Body of pancreas (tissue), 4 donors: ENCODE measurements at places on chromosomes 12 and 14. TPM values are rescaled to one million over a fixed set of nuclear protein-coding genes. Genes with fewer than 3 reads are reported as not detected.

GRCh38 chr14:103507751-103508150 lies 14.9 kb downstream of the CKB start:
- H3K4me3 ChIP-seq: no peak overlapping the region
- no peak for DNase-seq
- H3K27me3 ChIP-seq: no peaks in the 10 kb centered on the region
- no peaks in the 10 kb centered on the region for H3K36me3 ChIP-seq
- peaks cover 6% of the 10 kb centered on the region for H3K4me1 ChIP-seq

HOXC13 gene
- total RNA-seq: not detected

OR11G2 gene
- total RNA-seq: not detected

RHNO1 gene
- total RNA-seq: 10.9 TPM

GRCh38 chr12:110170535-110171185 lies 46.5 kb downstream of the IFT81 start:
- H3K27ac ChIP-seq: no peak overlapping the region
- no peaks in the 10 kb centered on the region for H3K27me3 ChIP-seq
- H3K36me3 ChIP-seq: no peaks in the 10 kb centered on the region
- no peak overlapping the region for H3K4me3 ChIP-seq

GRCh38 chr12:11765817-11766794 lies 116.6 kb downstream of the ETV6 start:
- H3K36me3 ChIP-seq: no peaks in the 10 kb centered on the region
- H3K4me1 ChIP-seq: peaks cover 61% of the 10 kb centered on the region
- DNase-seq: peak; percentile 42

GRCh38 chr12:45381351-45381750 lies 165.5 kb downstream of the ANO6 start:
- no peaks in the 10 kb centered on the region for H3K27me3 ChIP-seq
- H3K4me1 ChIP-seq: peaks cover 2% of the 10 kb centered on the region
- no peaks in the 10 kb centered on the region for H3K36me3 ChIP-seq
- H3K27ac ChIP-seq: no peak overlapping the region

GRCh38 chr12:123488539-123489230 lies 30.7 kb downstream of the SNRNP35 start:
- H3K27ac ChIP-seq: no peak overlapping the region
- no peaks in the 10 kb centered on the region for H3K27me3 ChIP-seq
- DNase-seq: no peak
- no peaks in the 10 kb centered on the region for H3K4me1 ChIP-seq
- no peaks in the 10 kb centered on the region for H3K36me3 ChIP-seq

C12orf76 gene
- total RNA-seq: 2.0 TPM

DYNLL1 gene
- total RNA-seq: 143 TPM

DNA sequence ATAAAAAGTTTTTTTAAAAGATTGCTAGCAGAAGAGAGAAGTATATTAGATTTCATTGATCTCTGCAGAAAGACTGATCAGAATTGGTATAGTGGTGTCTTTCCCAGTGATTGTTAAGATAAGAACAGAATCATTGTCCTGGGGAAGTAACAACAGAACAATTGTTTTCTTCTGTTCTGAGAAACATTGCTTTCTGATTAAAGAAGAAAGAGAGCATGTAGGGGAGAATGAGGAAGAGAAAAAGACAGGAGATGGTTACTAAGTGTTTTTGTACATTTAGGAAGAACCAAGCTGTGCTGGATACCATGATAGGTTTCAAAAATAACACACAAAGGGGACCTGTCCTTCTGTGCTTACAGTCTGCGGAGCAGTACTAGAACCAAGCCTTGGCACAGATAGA lies 5.0 kb downstream of the USP30 start:
- H3K4me1 ChIP-seq: peaks cover 17% of the 10 kb centered on the region
- no peaks in the 10 kb centered on the region for H3K27me3 ChIP-seq
- DNase-seq: no peak
- H3K27ac ChIP-seq: no peak overlapping the region

- H3K4me1 ChIP-seq: no peaks in the 10 kb centered on the region
- H3K27me3 ChIP-seq: no peaks in the 10 kb centered on the region
- H3K4me3 ChIP-seq: no peak overlapping the region
- no peak for DNase-seq
- H3K27ac ChIP-seq: no peak overlapping the region
Observed at GRCh38 chr12:91070936-91071335, 13.1 kb upstream of the KERA start.

DNA sequence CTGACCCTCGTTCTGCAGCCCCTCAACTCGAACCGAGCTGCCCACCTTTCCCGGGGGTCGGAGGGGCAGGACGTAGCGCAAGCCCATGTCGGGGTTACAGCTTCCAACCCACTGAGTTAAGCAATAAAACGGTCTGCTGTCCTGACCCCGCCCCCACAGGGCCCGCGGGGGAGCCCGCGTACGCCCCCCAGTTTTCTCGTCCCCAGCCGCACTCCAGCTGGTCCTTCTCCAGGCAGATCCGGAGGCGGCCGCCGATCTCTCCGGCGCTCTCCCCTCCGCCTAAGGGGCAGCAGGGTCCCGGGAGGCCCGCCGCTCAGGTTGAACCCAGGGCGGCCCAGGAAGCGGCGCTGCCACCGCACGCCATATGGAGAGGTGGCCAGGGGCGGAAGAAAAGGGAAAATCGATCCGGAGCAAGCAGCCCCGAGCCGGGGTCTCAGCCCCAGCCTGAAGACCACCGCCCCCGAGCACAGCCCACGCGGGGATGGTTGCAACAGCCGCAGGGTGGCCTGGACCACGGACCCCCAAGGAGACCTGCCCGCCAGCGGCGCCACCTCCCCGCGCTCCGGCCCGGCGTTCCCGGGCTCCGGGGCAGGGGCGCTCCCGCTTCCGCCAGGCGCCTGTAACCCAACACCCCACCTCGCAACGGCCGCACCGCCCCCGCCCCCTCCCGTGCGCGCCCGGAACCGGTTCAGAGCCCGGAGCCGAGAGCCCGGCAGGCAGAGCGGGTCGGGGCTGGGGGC lies 760 bp downstream of the ACTN1 start:
- peak overlapping the region; percentile 91 for H3K27ac ChIP-seq
- no peaks in the 10 kb centered on the region for H3K36me3 ChIP-seq
- H3K27me3 ChIP-seq: no peaks in the 10 kb centered on the region
- DNase-seq: peak; percentile 82
- peak overlapping the region; percentile 92 for H3K4me3 ChIP-seq

- H3K27ac ChIP-seq: no peak overlapping the region
- H3K36me3 ChIP-seq: no peaks in the 10 kb centered on the region
- no peaks in the 10 kb centered on the region for H3K4me1 ChIP-seq
- H3K4me3 ChIP-seq: no peak overlapping the region
Observed at GRCh38 chr12:102350070-102350469, 130.3 kb downstream of the IGF1 start.

CISTR gene
- not detected for total RNA-seq

DNA sequence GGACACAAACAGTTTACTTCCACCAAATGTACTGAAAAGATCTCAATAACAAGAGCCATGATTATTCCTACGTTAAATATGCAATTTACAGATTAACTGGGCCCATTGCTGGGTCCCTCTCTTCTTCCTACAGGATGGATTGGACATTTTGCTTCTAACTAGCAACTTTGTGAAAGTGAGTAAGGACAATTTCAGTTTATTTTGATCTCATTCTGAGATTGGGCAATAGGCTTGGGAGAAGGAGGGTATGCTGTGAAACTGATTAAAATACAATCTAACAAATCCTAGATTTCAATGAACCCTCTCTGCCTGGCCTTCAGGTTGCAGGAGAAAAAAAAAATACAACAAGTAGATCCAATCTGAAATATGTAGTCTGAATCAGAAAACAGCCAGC lies 121.5 kb downstream of the PRKD1 start:
- H3K27ac ChIP-seq: no peak overlapping the region
- peaks cover 39% of the 10 kb centered on the region for H3K4me1 ChIP-seq
- no peak overlapping the region for H3K4me3 ChIP-seq
- DNase-seq: no peak
- no peaks in the 10 kb centered on the region for H3K27me3 ChIP-seq

TMEM233 gene
- total RNA-seq: not detected

DNA sequence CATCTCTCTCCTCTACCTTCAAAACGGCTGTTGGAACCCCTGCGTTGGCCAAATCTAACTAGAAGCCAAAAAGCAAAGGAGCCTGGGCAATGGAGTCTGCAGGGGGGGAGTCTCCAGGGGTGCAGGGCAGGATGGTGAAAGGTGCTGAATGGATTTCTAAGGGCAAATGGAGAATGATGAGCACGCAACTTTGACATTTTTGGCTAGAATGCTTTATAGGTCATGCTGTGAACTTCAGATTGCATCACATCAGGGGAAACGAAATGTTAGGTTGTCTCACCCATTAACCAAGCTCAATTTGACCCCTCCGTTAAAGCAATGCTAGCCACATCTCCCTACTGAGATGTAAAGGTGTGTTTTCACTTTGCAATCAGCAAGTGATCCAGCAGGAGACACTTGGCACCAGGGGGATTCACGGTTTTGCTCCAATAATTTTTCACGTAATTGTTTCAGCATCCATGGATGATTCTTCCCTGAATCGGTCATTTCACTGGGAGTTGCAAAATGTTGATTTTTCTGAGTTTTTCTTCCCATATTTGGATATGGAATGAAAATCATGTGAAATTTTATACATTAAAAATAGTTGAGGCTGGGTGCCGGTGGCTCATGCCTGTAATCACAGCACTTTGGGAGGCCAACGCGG lies 78.0 kb upstream of the MDM1 start:
- no peak for DNase-seq
- no peaks in the 10 kb centered on the region for H3K27me3 ChIP-seq
- H3K27ac ChIP-seq: no peak overlapping the region
- peaks cover 15% of the 10 kb centered on the region for H3K4me1 ChIP-seq

- DNase-seq: peak; percentile 52
- H3K27ac ChIP-seq: no peak overlapping the region
- no peak overlapping the region for H3K4me3 ChIP-seq
- H3K4me1 ChIP-seq: peaks cover 21% of the 10 kb centered on the region
- no peaks in the 10 kb centered on the region for H3K36me3 ChIP-seq
- peaks cover 18% of the 10 kb centered on the region for H3K27me3 ChIP-seq
Observed at GRCh38 chr12:53743266-53744129, 8.3 kb downstream of the CISTR start.

P2RX7 gene
- 1.0 TPM for total RNA-seq

PLEKHG7 gene
- total RNA-seq: 1.6 TPM

IAPP gene
- 3.6 TPM for total RNA-seq

ST8SIA1 gene
- total RNA-seq: not detected

- H3K4me3 ChIP-seq: no peak overlapping the region
- no peaks in the 10 kb centered on the region for H3K4me1 ChIP-seq
- H3K36me3 ChIP-seq: no peaks in the 10 kb centered on the region
- H3K27ac ChIP-seq: no peak overlapping the region
- H3K27me3 ChIP-seq: no peaks in the 10 kb centered on the region
- DNase-seq: no peak
Observed at GRCh38 chr12:25824734-25825133, 133.7 kb upstream of the RASSF8 start.

DNA sequence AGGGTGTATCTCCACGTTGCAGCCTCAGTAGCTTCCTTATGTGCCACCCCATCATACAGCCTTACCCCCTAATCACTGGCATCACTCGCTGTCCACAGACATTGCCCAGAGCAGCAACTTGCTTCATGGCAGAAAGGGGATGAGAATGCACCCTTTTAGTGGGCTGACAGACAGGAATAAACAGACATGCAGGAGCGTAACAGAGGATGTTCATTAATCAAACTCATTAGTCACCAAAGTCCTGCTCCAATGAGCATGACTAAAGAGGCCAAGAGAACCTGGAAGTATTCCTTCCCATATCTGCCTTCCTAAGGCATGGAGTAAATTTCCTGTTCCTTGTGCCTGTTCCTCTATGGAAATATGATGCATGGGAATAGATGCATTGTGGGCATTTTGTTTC lies 197.0 kb downstream of the PHLDA1 start:
- H3K27me3 ChIP-seq: no peaks in the 10 kb centered on the region
- no peaks in the 10 kb centered on the region for H3K36me3 ChIP-seq
- DNase-seq: no peak
- no peak overlapping the region for H3K27ac ChIP-seq
- H3K4me1 ChIP-seq: peaks cover 5% of the 10 kb centered on the region

- no peak overlapping the region for H3K27ac ChIP-seq
- no peak for DNase-seq
- no peaks in the 10 kb centered on the region for H3K36me3 ChIP-seq
Observed at GRCh38 chr14:101711041-101711856, 50.3 kb upstream of the PPP2R5C start.

GRCh38 chr12:132550014-132550802 lies 60.2 kb downstream of the LRCOL1 start:
- no peaks in the 10 kb centered on the region for H3K27me3 ChIP-seq
- no peak overlapping the region for H3K27ac ChIP-seq
- no peaks in the 10 kb centered on the region for H3K36me3 ChIP-seq
- H3K4me1 ChIP-seq: peaks cover 9% of the 10 kb centered on the region

DNA sequence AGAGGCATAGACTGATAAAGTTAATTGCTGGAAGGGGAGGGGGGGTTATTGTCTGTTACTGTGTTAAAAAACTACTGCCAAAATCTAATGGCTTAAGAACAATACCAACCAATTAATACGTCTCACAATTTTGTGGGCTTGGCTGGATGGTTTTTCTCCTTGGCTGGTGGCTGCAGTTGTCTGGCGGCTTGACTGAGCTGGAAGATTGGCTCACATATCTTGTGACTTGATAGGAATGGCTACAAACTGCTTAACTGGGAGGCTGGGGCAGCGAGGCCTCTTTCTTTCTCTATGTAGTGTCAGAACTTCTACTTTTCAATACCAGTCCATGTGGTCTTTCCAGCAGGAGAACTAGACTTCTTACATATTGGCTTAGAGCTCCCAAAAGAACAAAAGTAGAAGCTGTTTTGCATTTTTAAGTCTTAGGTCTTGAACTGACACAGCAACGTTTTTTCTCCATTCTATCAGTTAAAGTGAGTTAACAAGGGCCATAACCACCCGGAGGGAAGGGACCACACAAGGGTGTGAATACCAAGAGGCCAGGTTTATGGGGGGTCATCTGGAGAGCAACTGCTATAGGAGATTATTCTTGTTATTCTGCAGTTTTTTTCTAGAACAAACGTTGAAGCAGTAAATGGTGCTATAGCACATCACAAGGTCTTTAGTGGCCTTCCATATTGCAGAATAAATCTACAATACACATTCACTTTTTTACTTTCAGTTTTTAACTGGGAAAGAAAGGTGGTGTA lies 46.9 kb downstream of the ZDHHC17 start:
- H3K27ac ChIP-seq: no peak overlapping the region
- no peak for DNase-seq
- no peaks in the 10 kb centered on the region for H3K4me1 ChIP-seq
- peaks cover 17% of the 10 kb centered on the region for H3K36me3 ChIP-seq

ARHGEF40 gene
- total RNA-seq: 58.4 TPM

FGF6 gene
- total RNA-seq: not detected

DNA sequence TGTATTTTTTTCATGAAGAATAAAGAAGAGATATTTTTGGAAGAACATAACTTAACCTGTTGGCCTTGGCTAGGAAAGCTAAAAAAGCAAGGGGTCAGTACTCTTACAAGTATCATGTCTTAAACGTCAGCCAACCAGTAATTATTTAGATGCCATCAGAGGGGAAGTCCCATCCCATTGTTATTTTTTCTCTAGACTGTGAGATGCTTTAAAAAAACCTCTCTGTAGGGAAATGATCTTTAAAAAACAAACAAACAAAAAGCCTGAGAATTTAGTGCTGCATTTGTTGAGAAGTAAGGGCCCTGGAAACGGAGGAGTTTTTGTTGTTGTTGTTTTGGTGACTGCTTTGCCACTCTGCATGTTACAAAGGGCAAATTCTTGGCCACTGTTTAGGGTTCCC lies 474.0 kb downstream of the ZFP36L1 start:
- no peak overlapping the region for H3K4me3 ChIP-seq
- no peaks in the 10 kb centered on the region for H3K36me3 ChIP-seq
- DNase-seq: no peak
- no peak overlapping the region for H3K27ac ChIP-seq

GRCh38 chr12:59181196-59181777 lies 261.0 kb upstream of the LRIG3 start:
- no peak for DNase-seq
- H3K4me1 ChIP-seq: no peaks in the 10 kb centered on the region
- no peak overlapping the region for H3K4me3 ChIP-seq
- no peaks in the 10 kb centered on the region for H3K36me3 ChIP-seq
- H3K27me3 ChIP-seq: no peaks in the 10 kb centered on the region

GLT8D2 gene
- total RNA-seq: 0.99 TPM
